Bone marrow (tissue), 2 donors: ENCODE measurements at places on chromosomes 12 and 14.

- DNase-seq = no peak
Observed at GRCh38 chr14:68076451-68076850, 256.9 kb downstream of the RAD51B start.

DNA sequence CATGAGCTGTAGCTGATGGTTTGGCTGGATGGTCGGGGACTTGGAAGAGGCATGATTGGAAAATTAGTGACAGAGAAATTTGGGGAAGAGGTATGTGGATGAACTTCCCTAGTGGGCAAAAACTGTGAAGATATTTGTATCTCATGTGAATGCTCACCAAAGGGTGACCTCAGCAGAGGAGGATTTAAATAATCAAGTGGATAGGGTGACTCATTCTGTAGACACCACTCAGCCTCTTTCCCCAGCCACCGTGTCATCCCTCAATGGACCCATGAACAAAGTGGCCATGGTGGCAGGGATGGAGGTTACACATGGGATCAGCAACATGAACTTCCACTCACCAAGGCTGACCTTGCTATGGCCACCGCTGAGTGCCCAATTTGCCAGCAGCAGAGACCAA lies 60.8 kb upstream of the KRAS start:
- no peak for DNase-seq

DNA sequence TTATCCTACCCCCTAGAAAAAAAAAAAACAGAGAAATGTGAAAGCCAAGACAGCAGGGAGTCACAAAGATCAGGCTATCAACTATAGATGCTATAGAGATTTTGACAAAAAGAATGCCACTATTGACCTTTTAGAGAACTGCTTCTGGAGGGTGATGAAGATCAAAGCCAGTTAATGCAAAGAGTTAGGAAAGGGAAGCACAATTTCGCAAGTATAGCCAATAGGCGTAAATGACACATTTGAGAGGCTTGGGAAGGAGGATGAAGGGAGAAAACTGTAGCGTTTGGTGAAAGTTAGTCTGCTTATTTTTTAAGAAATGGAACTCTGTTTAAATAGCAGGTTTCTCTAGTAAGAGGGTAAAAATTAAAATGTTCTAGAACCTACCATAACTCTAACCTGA lies 190.7 kb downstream of the DUSP6 start:
- no peak for DNase-seq

- DNase-seq = no peak
Observed at GRCh38 chr12:6053541-6053940, 70.9 kb downstream of the VWF start.

- no peak for DNase-seq
Observed at GRCh38 chr14:45940318-45940717, 687.3 kb upstream of the MIS18BP1 start.

GRCh38 chr12:105834496-105834895 lies 304.3 kb downstream of the NUAK1 start:
- no peak for DNase-seq

DNA sequence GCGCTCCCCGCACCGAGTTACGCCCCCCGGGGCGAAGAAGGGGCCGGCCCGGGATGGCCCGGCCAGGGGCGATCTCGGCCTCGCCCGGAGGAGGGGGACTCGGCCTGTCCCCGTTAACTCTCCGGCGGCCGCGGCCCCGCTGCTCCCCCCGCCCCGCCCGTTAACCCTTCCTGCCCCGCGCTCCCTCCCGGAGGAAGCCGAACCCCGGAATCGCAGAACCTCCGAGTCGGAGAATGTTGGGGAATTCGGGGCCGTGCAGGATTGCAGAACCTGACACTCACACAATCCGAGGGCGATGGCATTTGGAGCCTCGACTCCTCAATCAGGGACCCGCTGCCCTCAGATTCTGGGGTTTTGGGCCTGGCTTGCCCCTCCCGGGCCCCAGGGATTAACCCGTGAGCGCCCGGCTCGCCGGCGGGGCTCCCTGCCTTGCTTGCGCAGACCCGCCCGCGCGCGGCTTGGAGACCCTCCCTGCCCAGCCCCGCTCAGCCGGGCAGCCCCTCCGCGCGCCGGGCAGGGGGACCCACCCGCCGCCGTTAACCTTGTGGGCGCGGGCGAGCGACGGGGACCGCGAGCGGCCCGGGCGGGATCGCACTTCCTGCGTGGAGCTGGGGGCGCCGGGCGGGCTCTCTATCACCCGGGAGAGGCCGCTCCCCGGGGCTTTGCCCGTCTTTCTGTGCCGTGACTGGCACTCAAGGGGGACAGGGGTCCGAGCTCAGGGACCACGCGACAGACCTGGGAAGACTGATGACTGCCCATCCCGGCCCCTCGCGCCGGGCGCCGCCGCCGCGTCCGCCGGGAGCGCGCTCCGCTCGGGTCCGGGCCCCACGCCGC lies 18.8 kb downstream of the BEGAIN start:
- DNase-seq = no peak

DNA sequence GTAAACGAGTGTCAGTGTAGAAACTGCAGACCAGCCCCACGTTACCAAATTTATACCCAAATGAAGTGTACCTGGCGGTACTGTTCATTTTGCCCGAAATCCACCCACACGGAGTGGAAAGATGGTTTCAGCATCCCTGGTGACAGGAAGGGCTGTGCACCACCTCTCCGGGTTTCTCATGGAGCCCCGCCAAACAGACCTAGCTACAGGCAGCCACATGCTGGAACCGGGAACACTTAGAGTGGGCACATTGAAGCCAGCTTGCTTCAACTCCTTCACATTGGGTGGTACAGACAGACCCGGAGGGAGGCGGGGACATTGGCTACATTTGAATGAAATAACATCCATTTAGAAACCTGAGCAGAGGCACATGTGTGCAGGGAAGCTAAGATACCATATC lies 84.4 kb downstream of the PPP2R5C start:
- DNase-seq = no peak
